ENCODE measurements at places on chromosomes 6 and 20. TPM values are rescaled to one million over a fixed set of nuclear protein-coding genes. Genes with fewer than 3 reads are reported as not detected.

SIRPB1 gene
- 1.7 TPM for total RNA-seq

KIAA1755 gene
- total RNA-seq: 8.1 TPM

SLA2 gene
- total RNA-seq: 0.37 TPM

OR12D3 gene
- not detected for total RNA-seq

TMEM244 gene
- not detected for total RNA-seq

RAET1L gene
- not detected for total RNA-seq

ZNF831 gene
- 0.31 TPM for total RNA-seq

EDN3 gene
- total RNA-seq: not detected

PKIB gene
- 1.0 TPM for total RNA-seq

NELFCD gene
- total RNA-seq: 34.1 TPM

OOEP gene
- total RNA-seq: not detected

TCP11 gene
- not detected for total RNA-seq

PDE7B gene
- total RNA-seq: 10.3 TPM

RPP21 gene
- 21.0 TPM for total RNA-seq

CTAGE9 gene
- total RNA-seq: not detected

FRK gene
- 4.8 TPM for total RNA-seq

TRAM2 gene
- 19.2 TPM for total RNA-seq

TMEM217 gene
- 1.9 TPM for total RNA-seq

TFAP2D gene
- not detected for total RNA-seq

OVOL2 gene
- total RNA-seq: not detected

BPIFB4 gene
- not detected for total RNA-seq

GGTLC1 gene
- total RNA-seq: not detected

GABRR1 gene
- not detected for total RNA-seq

RRAGD gene
- 99.6 TPM for total RNA-seq

Data from left cardiac atrium (tissue), 4 donors.